ENCODE measurements at places on chromosomes 1 and 21.
A peak's percentile ranks its signal among the peaks of the same experiment; 100 is the strongest.

DNA sequence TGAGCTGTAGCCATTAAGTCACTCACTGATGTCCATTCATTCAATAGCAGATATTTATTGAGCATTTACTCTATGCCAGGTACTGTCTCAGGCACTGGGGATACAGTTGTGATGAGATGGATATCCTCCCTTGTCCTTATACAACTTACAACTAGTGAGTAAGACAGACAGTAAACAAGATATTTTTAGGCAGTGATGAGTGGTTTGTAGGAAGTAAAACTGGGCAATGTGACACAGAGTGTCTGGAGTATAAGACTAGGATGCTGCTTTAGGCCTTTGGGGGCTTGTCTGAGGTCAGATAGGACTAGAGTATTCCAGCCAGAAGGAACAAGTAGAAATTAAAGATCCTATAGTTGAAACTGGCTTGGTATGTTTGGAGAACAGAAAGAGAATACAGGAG, 41.4 kb downstream of the NOS1AP start:
- no peak for DNase-seq

- DNase-seq = peak; percentile 77
Measured at GRCh38 chr1:27026621-27027574, 14.2 kb upstream of the TENT5B start.

DNA sequence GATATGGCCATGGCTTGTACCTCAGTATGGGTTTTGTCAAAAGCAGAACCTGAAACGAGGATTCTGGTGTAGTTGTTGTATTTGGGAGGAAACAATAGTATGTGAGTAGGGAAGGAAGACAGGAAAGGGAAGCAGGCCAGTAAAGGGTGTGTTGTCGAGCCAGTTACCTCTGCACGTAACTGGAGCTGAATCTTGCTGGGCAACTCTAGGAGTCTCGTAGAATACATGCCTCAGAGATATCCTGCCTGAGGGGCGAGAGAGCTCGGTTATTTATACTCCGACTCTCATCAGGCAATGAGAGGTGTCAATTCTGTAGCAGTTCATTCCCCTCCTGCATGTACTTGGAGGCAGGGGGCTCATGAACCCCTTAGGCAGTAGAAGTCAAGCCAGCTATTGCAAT, 45.9 kb upstream of the KIF26B start:
- no peak for DNase-seq

GRCh38 chr1:184649451-184649888, 105.2 kb downstream of the EDEM3 start:
- no peak for DNase-seq

DNA sequence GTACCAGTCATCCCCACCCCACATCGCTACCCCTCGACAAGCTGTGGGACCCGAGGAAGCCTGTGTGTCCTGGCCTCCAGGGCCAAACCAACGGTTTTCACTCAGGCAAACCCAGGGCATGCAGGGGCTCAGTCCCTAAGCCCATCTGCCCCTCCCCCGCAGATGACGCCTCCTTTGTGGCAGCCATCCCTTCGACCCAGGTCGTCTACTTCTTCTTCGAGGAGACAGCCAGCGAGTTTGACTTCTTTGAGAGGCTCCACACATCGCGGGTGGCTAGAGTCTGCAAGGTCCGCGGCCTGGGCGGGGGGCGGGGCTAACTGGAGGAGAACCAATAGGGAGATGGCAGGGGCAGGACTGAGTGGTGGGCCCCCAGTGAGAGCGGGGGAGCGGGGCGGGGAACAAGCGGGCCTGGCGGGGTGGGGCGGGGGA, 7.4 kb downstream of the SEMA4A start:
- peak; percentile 94 for DNase-seq

GRCh38 chr1:41652384-41653265, 168.1 kb upstream of the EDN2 start:
- DNase-seq = peak; percentile 18

GRCh38 chr1:177754603-177755002, 215.3 kb downstream of the SEC16B start:
- no peak for DNase-seq

DNA sequence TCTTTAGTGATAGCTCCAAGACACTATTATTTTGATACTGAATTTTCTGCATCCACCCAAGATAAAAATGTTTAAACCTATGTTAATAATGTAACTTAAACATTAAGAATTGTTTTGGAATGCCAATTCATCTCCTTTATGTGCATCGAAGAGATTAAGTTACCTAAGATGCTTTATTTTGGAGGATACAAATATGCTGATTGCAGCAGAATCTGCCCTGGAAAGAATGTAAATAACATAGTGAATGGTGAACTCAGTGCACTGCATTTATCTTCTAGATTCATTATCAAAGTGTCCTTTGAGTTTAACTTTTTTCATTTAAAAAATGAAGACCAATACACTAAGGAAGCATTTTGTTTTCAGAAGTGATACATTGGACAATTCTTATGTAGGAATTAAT, 757.2 kb downstream of the MRPL39 start:
- DNase-seq = no peak

- DNase-seq = no peak
Measured at GRCh38 chr1:20165522-20165951, 20.4 kb upstream of the UBXN10 start.

GRCh38 chr21:32406405-32406804, 6.1 kb upstream of the EVA1C start:
- no peak for DNase-seq

DNA sequence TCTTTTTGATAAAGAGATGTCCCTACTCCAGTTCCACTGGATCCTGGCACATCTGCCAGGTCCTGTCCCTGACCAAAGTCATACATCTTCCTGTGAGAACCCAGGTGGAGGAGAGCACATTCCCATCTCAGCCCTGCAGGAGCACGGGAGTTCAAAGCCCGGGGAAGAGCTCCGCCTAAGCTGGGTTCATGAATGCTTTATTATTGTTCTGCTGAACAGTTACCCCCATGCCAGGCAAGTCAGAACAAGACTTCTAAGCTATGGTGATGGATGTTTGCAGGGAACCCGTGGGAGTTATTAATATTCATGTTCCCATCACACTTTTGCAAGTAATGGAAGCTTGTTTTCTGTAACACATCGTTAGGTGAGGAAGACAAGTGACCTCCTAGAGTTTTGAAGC, 62.9 kb downstream of the SEC16B start:
- no peak for DNase-seq

- no peak for DNase-seq
Measured at GRCh38 chr1:110348771-110349170, 9.6 kb downstream of the RBM15 start.

GRCh38 chr1:115647047-115647446, 5.3 kb downstream of the VANGL1 start:
- no peak for DNase-seq

GRCh38 chr1:201594575-201595245, 55.8 kb downstream of the NAV1 start:
- no peak for DNase-seq

DNA sequence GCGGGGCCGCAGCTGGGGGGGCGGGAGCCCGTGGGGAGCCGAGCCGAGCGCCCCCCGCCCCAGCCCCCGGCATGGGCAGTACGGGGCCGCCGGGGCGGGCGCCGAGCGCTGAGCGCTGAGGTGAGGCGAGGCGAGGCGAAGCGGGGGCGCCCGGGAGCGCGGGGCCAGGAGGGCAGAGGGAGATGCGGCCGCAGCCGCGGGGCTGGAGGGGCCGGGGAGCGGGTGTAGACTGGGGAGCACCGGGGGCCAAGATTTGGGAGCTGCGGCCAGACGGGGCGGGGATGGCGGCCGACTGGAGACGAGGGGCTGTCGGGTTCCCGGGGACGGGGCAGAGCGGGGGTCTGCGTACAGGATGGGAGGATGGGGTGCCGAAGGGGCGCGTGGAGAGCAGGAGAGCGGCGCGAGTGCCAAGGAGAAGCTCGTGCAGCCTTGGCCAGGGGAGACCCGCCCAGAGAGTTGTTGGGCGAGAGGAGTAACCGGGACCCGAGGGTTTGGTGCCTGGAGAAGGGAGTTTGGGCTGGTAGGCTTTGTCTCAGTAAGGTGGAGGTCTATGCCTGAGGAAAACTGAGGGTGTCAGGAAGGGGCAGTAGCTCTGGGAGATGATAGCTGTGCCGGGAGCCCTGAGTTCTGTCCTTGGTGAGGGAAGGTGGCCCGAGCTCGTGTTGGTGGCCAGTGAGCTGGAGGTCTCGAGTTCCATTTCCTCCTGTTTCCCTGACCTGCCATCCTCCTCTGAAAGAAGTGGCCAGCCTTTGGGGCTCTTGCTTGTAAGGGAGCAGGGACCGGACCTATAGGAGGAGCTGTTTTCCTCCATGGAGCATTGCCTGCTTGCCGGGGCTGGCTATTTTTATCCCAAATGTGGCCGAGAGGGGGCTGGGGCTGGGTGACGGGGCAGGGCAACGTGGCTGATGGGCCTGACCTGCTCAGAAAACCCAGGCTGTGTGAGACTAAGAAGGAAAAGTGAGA, 539 bp downstream of the ATP8B2 start:
- DNase-seq = peak; percentile 88

- DNase-seq = no peak
Measured at GRCh38 chr1:227065311-227065710, 125.2 kb downstream of the COQ8A start.

- DNase-seq = no peak
Measured at GRCh38 chr1:87844251-87844650, 515.6 kb downstream of the LMO4 start.

DNA sequence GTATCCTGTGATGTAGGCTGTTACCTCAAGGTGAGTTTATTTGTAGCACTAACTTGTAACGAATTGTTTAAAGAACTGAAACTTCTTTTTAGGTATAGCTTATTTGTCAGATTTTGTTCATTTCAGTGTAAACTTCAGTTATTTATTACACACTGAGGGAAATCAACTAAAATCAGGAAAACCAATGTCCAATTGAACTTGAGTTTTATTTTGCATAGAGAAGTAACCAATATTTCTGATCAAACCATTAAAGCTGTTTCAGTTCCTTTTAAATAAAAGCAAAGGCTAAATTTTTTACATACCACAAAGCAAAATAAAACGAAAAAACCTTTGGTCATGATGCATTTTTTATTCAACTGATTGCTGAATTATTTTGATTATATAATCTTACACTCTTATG, 103.6 kb downstream of the CAMTA1 start:
- no peak for DNase-seq

DNA sequence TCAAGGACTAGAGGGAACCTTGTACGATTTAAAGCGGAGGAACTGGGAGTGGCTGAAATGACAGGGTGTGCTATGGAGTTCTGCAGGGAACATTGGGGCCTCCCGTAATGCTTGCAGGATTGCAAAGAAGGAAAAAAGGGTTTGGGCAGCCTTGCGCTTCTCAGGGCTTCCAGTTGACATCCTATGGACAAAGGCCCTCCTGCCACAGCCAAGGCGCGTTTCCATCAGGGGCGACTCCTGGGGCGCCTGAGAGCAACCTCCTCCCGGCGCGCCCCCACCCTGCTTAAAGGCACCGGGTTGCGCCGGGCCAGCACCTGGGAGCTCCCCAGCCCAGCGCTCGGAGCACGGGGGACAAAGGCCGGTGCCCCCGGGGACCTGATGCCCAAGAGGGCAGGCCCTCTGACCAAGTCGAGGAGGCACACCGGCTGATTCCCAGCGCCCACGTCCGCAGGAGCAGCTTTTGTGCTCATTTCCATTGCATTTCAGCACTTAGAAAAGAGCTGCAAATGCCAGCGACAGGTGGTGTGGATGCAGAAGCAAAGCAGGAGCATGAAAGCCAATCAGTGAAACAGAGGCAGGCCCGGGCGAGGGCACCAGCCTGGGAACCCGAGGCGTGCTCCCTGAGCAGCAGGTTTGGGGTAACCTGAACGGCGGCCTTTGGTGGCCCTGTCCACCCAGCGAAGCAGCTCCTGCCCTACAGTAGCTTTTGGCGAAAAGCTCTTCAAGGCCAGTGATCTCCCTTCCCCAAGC, 17.6 kb upstream of the RNF187 start:
- DNase-seq = no peak

DNA sequence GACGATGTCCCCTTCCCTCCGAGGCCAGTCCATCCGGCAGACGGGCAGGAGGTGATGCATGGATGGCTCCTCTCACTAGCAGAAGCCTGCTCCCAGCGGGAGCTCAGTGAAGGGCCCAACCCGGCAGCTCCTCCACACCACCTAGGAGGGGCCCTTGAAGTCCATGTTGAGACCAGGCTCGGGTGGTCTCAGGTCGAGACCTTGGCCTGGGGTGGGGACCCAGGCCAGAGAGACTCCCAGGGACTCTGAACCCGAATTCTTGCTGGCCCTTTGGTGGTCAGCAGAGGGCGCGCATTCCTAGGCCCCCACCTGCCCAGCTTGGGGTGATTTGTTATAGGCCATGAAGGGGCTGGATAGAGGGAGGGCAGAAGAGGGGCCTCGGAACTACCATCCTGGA, 642 bp upstream of the NT5C1A start:
- no peak for DNase-seq

DNA sequence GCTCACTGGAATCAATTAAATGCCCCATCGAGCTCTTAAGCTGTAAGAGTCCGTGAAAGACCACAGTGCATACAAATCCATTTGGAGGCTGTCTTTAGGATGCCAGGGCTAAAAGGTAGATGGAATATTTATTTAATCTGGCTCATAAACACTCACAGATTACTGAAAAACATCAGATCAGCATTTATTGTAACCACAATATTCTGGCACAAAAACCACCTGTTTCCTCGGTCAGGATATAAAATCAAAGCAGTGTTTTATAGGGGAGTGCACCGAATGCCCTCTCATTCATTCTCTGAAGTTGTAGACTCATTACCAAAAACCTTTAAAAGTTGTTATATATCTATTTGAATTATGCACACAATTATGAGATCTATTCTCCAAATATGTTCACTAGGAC, 500.9 kb downstream of the NEGR1 start:
- DNase-seq = no peak

GRCh38 chr1:236484310-236484971, 39.3 kb upstream of the LGALS8 start:
- no peak for DNase-seq

GRCh38 chr1:167429612-167430011, 88.7 kb downstream of the CD247 start:
- DNase-seq = no peak

- no peak for DNase-seq
Measured at GRCh38 chr1:40377512-40377911, 4.0 kb downstream of the SMAP2 start.

DNA sequence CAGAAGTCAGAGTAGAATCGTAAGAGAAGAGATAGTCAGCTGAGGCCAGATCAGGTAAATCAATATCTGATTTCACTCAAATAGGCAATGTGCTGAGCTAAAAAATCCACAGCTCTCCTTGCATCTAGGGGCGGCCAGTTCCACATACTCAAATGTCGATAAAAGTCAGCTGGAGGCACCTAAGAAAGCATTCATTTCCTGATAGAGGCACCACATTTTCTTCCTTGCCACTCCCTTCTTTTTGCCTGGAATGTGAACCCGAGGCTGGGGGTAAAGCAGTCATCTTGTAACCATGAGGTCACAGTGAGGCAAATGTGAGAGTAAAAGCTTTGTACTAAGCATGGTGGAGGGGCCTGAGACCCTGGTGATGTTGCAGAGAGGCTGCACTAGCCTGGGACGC, 24.2 kb upstream of the CTPS1 start:
- DNase-seq = no peak

DNA sequence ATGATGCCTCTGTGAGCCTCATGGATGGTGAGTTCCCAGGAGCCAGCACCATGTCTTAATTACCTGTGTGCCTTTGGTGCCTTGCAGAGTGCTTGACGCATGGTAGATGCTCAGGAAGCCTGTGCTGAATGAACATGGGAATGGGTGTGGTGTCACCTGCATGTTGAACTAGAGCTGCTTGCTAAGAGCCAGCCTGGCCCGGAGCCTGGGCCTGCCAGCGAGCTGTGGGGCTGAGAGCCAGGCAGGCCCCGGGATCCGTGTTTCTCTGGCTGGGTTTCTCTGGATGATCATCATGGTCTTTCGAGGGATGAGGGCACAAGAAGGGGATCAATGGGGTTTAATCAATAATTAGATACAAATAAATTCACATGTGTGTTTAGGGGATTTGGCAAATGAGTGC, 6.7 kb upstream of the TEX35 start:
- no peak for DNase-seq
